ENCODE measurements at places on chromosomes 2 and 18. TPM values are rescaled to one million over a fixed set of nuclear protein-coding genes. Genes with fewer than 3 reads are reported as not detected.

DNA sequence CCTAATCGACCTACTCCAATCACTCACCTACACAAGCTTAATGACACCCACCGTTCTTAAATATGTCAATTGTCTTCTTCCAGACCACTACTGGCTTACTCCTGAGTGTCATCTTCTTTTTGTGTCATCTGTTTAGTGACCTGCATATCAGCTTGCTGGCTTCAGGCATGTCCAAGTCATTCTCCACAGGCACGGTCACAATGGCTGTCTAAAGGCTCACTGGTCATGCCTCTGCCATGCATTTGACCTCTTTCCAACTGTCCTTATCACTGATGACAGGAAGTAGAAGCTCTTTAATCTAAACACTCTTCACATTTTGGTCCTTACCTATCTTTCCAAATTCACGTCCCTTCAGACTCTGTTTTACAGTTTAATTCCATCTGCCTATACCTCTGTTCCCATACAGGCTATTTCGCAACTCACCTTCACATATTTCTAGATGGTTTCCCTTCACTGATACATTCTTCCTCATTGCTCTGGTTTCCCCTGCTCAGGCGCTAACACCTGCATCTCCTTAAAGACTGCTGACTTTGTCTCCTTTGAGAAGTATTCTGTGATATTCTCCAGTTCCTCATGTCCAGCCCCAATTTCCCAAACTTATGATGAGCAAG, 217.5 kb downstream of the TRIB2 start:
- no peaks in the 10 kb centered on the region for H3K27me3 ChIP-seq
- no peak overlapping the region for H3K27ac ChIP-seq
- H3K4me1 ChIP-seq = no peaks in the 10 kb centered on the region
- H3K4me3 ChIP-seq = no peak overlapping the region
- H3K36me3 ChIP-seq = no peaks in the 10 kb centered on the region

GRCh38 chr18:68783506-68783905, 14.4 kb upstream of the CCDC102B start:
- H3K4me1 ChIP-seq = no peaks in the 10 kb centered on the region
- H3K27ac ChIP-seq = no peak overlapping the region
- no peaks in the 10 kb centered on the region for H3K36me3 ChIP-seq
- no peak overlapping the region for H3K4me3 ChIP-seq
- no peaks in the 10 kb centered on the region for H3K27me3 ChIP-seq

GRCh38 chr2:233470011-233470687, 96.4 kb downstream of the USP40 start:
- peaks cover 26% of the 10 kb centered on the region for H3K36me3 ChIP-seq
- no peaks in the 10 kb centered on the region for H3K4me1 ChIP-seq
- DNase-seq = peak; percentile 38
- H3K27ac ChIP-seq = no peak overlapping the region

- no peaks in the 10 kb centered on the region for H3K27me3 ChIP-seq
- no peak overlapping the region for H3K4me3 ChIP-seq
- H3K4me1 ChIP-seq = peaks cover 8% of the 10 kb centered on the region
- H3K36me3 ChIP-seq = no peaks in the 10 kb centered on the region
- DNase-seq = no peak
Measured at GRCh38 chr2:203022751-203023150, 8.1 kb downstream of the NBEAL1 start.

GRCh38 chr18:32877371-32877770, 104.5 kb upstream of the KLHL14 start:
- no peaks in the 10 kb centered on the region for H3K27me3 ChIP-seq
- no peaks in the 10 kb centered on the region for H3K36me3 ChIP-seq
- no peak overlapping the region for H3K27ac ChIP-seq
- no peak overlapping the region for H3K4me3 ChIP-seq

- H3K4me3 ChIP-seq = no peak overlapping the region
- DNase-seq = no peak
- no peaks in the 10 kb centered on the region for H3K36me3 ChIP-seq
- no peak overlapping the region for H3K27ac ChIP-seq
Measured at GRCh38 chr18:73793386-73793785, 354.2 kb downstream of the FBXO15 start.

DNA sequence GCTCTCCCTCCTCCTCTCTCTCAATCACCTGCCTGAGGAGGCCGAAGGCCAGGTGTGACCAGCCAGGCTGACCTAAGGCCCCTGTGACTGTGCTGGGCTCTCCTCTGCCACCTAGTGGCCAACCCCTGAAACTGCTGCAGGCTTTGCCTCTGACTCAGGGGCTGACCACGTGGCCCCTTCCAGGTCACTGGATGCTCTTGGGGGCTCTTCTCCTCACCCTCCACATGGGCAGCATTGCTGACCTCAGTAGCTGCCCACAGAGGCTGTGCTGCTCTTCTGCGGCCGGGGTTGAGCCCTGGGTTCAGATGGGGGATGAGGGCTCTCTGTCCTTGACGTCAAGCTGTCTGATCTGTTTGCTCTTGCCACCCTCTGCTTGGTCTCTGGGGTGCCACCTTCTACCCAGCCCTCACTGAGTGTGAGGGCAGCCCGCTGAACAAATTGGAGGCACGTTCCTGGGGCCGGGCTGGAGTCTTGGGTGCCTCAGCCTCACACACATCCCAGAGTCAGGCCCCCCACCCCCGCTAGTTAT, 122.7 kb downstream of the TWIST2 start:
- no peak overlapping the region for H3K27ac ChIP-seq
- DNase-seq = peak; percentile 17
- no peaks in the 10 kb centered on the region for H3K36me3 ChIP-seq
- H3K4me1 ChIP-seq = no peaks in the 10 kb centered on the region
- H3K4me3 ChIP-seq = no peak overlapping the region

DNA sequence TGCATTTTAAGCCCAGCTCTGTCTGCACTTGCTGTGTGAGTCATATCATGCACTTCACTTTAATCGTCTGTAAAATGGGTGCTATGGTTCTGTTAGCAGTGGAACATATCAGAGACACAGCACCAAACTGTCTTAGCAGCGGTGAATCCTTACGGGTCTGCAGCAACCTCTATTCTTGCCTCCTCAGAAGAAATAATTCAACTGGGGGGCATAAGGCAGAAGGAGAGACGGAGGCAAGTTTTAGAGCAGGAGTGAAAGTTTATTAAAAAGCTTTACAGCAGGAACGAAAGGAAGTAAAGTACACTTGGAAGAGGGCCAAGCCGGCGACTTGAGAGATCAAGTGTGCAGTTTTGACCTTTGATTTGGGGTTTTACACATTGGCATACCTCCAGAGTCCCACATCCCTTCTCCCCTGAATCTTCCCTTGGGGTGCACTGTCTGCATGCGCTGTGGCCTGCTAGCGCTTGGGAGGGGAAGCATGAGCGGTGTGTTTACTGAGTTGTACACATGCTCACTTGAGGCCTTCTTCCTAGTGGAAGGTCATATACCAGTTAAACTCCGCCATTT, 109.8 kb downstream of the DDX1 start:
- H3K27ac ChIP-seq = no peak overlapping the region
- no peaks in the 10 kb centered on the region for H3K36me3 ChIP-seq
- H3K4me1 ChIP-seq = no peaks in the 10 kb centered on the region
- no peaks in the 10 kb centered on the region for H3K27me3 ChIP-seq
- H3K4me3 ChIP-seq = no peak overlapping the region
- no peak for DNase-seq

- no peak for DNase-seq
- no peaks in the 10 kb centered on the region for H3K36me3 ChIP-seq
- no peak overlapping the region for H3K4me3 ChIP-seq
- H3K27ac ChIP-seq = no peak overlapping the region
- H3K4me1 ChIP-seq = no peaks in the 10 kb centered on the region
Measured at GRCh38 chr18:41396861-41397260, 558.2 kb upstream of the PIK3C3 start.

GRCh38 chr2:139214801-139215200, 434.6 kb upstream of the NXPH2 start:
- H3K27ac ChIP-seq = no peak overlapping the region
- no peaks in the 10 kb centered on the region for H3K36me3 ChIP-seq

GRCh38 chr18:48662011-48662661, 123.3 kb downstream of the CTIF start:
- H3K4me1 ChIP-seq = no peaks in the 10 kb centered on the region
- H3K4me3 ChIP-seq = no peak overlapping the region
- H3K36me3 ChIP-seq = no peaks in the 10 kb centered on the region
- no peak for DNase-seq

- no peaks in the 10 kb centered on the region for H3K36me3 ChIP-seq
- H3K4me1 ChIP-seq = no peaks in the 10 kb centered on the region
- no peak overlapping the region for H3K27ac ChIP-seq
- no peak for DNase-seq
Measured at GRCh38 chr18:39318008-39318407, 1752.4 kb upstream of the CELF4 start.

DNA sequence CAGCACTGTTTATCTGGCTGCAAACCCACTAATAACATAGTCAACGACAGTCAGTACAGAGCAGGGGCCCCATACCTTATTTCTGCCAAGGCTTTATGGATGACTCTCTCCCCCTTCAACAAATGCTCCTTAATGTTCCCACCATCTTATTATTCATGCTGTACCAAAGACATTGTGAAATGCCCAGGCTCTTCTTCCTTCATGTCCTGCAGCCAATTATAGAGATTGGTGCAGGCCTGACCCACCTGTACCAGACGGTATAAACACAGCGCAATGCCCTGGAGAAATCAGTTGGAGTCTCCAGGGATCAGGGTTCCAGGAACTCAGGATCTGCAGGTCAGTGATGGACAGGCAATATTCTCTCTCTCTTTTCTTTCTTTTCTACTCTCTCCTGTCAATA, at the start of gene IL1F10:
Gene IL1F10 (plus strand): TSS at position 290 of the 400 bp plus-strand sequence. CDS start 4,769 bp downstream, outside the sequence.
- H3K27me3 ChIP-seq = no peaks in the 10 kb centered on the region
- DNase-seq = no peak
- H3K36me3 ChIP-seq = no peaks in the 10 kb centered on the region
- H3K4me1 ChIP-seq = no peaks in the 10 kb centered on the region

DNA sequence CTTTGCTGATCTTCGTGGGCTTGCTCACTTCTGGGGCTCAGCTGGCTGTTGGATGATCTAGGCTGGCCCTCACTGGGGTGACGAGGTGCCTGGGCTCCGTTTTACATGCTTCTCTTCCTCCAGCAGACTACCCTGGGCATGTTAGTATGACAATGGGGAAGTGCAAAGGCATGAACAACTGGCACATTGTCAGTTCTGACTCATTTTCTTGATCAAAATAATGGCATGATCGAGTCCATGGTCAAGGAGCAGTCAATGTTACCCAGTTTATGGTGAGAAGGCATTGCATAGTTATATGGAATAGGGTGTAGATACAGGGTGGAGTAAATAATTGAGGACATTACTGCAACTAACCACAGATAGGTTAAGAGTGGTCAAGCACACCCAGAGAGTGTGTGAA, 10.0 kb upstream of the UPP2 start:
- H3K36me3 ChIP-seq = no peaks in the 10 kb centered on the region
- no peak overlapping the region for H3K4me3 ChIP-seq

GRCh38 chr2:29110916-29111535, 4.2 kb upstream of the CLIP4 start:
- H3K27me3 ChIP-seq = no peaks in the 10 kb centered on the region
- no peak for DNase-seq
- H3K4me3 ChIP-seq = no peak overlapping the region
- no peak overlapping the region for H3K27ac ChIP-seq

GRCh38 chr2:175732531-175732930, 269.5 kb downstream of the LNPK start:
- H3K27me3 ChIP-seq = no peaks in the 10 kb centered on the region
- H3K4me1 ChIP-seq = no peaks in the 10 kb centered on the region
- H3K27ac ChIP-seq = no peak overlapping the region
- DNase-seq = no peak
- no peaks in the 10 kb centered on the region for H3K36me3 ChIP-seq

GRCh38 chr2:65035351-65035943, 20.8 kb upstream of the CEP68 start:
- no peaks in the 10 kb centered on the region for H3K36me3 ChIP-seq
- DNase-seq = no peak
- no peak overlapping the region for H3K27ac ChIP-seq
- H3K4me1 ChIP-seq = peaks cover 29% of the 10 kb centered on the region

- H3K27me3 ChIP-seq = no peaks in the 10 kb centered on the region
- H3K4me3 ChIP-seq = no peak overlapping the region
- no peaks in the 10 kb centered on the region for H3K36me3 ChIP-seq
- DNase-seq = no peak
- peaks cover 31% of the 10 kb centered on the region for H3K4me1 ChIP-seq
- H3K27ac ChIP-seq = no peak overlapping the region
Measured at GRCh38 chr2:97967216-97967592, 28.5 kb downstream of the TMEM131 start.

- no peaks in the 10 kb centered on the region for H3K27me3 ChIP-seq
- no peaks in the 10 kb centered on the region for H3K36me3 ChIP-seq
- no peak overlapping the region for H3K27ac ChIP-seq
Measured at GRCh38 chr2:43269074-43269572, 42.7 kb upstream of the ZFP36L2 start.

DNA sequence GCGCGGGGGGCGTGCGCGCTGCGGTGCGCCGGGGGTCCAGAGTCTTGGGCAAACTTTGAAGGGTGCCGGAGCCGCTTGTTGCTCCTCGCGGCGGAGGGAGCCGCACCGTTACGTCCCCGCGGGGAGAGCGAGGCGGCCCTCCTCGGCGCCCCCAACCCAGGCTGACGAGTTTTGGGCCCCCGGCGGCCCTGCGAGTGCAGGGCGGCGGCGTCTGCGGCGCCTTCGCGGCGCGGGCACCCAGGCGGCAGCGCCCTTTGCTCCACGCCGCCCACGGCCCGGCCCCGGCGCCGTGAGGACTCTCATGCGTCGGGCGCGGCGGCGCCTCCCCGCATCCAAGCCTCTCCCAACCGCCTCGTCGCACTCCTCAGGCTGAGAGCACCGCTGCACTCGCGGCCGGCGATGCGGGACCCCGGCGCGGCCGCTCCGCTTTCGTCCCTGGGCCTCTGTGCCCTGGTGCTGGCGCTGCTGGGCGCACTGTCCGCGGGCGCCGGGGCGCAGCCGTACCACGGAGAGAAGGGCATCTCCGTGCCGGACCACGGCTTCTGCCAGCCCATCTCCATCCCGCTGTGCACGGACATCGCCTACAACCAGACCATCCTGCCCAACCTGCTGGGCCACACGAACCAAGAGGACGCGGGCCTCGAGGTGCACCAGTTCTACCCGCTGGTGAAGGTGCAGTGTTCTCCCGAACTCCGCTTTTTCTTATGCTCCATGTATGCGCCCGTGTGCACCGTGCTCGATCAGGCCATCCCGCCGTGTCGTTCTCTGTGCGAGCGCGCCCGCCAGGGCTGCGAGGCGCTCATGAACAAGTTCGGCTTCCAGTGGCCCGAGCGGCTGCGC, 814 bp downstream of the FZD7 start:
- peaks cover 19% of the 10 kb centered on the region for H3K27me3 ChIP-seq
- no peak for DNase-seq
- H3K4me1 ChIP-seq = peaks cover 5% of the 10 kb centered on the region
- peak overlapping the region; percentile 56 for H3K4me3 ChIP-seq

SETBP1 gene
- total RNA-seq = 14.1 TPM

PLEKHH2 gene
- 0.49 TPM for total RNA-seq

GALR1 gene
- not detected for total RNA-seq

RBFA gene
- 39.7 TPM for total RNA-seq

SLC19A3 gene
- total RNA-seq = not detected

DSG4 gene
- not detected for total RNA-seq

APCDD1 gene
- not detected for total RNA-seq

NEU4 gene
- total RNA-seq = not detected

TXNDC9 gene
- total RNA-seq = 34.1 TPM

SMCHD1 gene
- 89.5 TPM for total RNA-seq
